ENCODE measurements at places on chromosomes 4 and X.

DNA sequence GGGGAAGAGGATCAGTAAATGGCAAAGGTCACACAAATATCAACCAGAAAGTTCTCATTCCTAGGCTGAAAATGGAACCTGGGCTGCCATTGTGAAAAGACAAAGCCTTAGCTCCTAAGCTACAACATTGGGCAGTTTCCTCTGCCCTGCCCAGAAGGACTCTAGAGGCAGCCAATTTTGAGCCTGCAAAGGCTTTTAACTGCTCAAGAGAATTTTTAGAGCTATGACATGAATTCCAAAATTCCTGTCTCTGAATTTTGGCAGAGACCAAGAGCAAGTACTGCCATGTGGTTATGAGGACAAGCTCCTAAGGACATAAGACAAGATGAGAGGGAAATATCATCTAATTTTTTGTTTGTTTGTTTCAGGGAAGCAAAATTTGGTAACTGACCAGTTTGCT lies 29.6 kb upstream of the IGFBP7 start:
- DNase-seq = no peak

- peak; percentile 4 for DNase-seq
Observed at GRCh38 chrX:63561425-63561824, 210.3 kb upstream of the SPIN4 start.

GRCh38 chr4:40720916-40721315 lies 28.8 kb upstream of the NSUN7 start:
- no peak for DNase-seq

GRCh38 chrX:104085477-104085876 lies 9.4 kb upstream of the TMSB15C start:
- no peak for DNase-seq

DNA sequence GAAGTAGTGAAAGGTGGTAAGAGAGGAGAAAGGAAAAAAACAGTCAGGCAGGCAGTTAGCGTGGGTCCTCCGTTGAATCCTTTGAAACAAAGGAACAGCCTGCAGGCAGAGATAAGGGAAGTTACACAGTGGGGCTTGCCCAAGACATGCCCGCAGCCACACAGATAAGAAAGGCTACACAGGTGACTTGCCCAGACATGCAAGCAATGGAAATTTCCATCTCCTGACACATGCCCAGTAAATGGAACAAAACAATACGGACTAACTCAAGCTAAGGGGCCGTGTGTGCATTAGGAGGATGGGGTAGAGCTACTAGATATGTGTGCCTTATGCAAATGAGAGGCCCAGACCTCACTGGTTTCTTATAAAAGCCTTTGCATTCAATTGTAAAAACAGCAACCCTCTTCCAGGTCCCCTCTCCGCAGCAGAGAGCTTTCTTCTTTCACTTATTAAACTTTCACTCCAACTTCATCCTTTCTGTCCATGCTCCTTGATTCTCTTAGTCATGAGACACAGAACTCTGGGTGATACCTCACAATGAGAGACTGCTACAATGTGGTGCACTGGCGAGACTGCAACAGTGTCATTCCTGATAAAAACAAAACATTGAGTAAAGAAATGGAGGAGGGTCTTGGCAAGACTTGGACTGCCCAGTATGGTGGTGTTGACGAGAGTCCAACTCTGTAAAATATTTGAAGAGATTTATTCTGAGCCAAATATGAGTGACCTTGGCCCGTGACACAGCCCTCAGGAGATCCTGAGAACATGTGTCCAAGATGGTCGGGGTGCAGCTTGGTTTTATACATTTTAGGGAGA lies 997.4 kb upstream of the PRKX start:
- no peak for DNase-seq
